ENCODE measurements at places on chromosomes 5 and 9. TPM values are rescaled to one million over a fixed set of nuclear protein-coding genes. Genes with fewer than 3 reads are reported as not detected.

RABL6 gene
- total RNA-seq, result 71.1 TPM

LHX3 gene
- not detected for total RNA-seq

PRSS3 gene
- total RNA-seq, result not detected

SLF1 gene
- total RNA-seq, result 4.8 TPM

C9orf50 gene
- total RNA-seq, result 0.20 TPM

DNAJC25 gene
- 7.2 TPM for total RNA-seq

GPR150 gene
- total RNA-seq, result not detected

CDO1 gene
- 29.0 TPM for total RNA-seq

SLCO4C1 gene
- total RNA-seq, result 0.06 TPM

PHF24 gene
- 0.03 TPM for total RNA-seq

CD274 gene
- total RNA-seq, result 10.8 TPM

PCDHGB7 gene
- 10.6 TPM for total RNA-seq

GRCh38 chr5:128491291-128491690 is 46.8 kb downstream of the FBN2 start:
- DNase-seq, result no peak

DNA sequence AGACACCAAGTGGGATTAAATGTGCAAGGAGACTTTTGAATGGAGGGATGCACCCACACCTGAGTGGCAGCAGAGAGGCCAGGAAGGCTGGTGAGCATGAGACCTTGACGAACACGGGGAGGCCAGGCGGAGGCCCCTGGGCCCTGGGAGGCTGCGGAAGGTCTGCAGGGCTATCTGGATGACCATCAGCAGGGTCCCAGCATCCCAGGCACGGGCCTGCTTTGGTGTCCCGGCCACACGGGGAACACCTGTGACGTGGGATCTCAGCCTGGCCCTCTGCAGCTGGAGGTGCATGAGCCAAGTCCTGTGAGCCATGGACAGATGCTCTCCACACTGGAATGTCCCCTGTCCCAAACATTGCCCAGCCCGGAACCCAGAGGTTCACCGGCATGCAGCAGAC is 174.0 kb upstream of the FOXD4L5 start:
- DNase-seq, result no peak

DNA sequence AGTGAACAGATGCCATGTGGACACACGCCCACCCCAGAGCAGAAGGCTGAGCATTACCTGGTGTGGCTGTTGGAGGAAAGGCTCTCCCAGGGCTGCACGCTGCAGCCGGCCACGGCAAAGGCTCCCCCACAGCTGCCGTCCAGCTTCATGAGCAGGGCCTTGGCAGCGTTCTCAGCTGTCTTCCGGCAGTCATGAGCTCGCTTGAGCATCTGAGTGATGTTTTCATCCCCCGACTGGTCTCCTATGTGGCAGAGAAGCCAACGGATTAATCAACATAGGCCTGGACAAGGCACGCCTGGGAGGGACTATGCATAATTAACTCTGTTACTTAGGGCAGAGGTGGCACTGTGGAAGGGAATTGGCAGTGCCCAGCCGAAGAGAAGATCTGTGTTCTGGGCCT is 87.3 kb downstream of the DCP2 start:
- DNase-seq, result peak; percentile 58

DNA sequence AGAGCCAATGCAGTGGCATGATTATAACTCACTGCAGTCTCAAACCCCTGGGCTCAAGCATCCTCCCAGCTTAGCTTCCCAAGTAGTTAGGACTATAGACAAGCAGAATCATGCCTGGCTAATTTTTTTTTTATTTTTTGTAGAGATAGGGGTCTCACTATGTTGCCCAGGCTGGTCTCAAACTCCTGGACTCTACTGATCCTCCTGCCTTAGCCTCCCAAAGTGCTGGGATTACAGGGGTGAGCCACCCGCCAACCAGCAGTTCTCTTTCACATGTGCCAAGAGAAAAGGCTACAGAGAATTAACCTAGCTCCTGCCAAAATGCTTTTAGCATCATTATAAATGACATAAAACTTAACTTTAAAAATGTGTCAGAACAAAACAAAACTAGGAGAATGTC is 8.1 kb downstream of the AK3 start:
- DNase-seq, result no peak

GRCh38 chr9:9612755-9613154 is 1000.0 kb downstream of the PTPRD start:
- no peak for DNase-seq

- peak; percentile 94 for DNase-seq
Observed at GRCh38 chr5:177370488-177371119, 12.9 kb downstream of the RGS14 start.

- DNase-seq, result no peak
Observed at GRCh38 chr9:124337562-124337961, 77.7 kb downstream of the PSMB7 start.

DNA sequence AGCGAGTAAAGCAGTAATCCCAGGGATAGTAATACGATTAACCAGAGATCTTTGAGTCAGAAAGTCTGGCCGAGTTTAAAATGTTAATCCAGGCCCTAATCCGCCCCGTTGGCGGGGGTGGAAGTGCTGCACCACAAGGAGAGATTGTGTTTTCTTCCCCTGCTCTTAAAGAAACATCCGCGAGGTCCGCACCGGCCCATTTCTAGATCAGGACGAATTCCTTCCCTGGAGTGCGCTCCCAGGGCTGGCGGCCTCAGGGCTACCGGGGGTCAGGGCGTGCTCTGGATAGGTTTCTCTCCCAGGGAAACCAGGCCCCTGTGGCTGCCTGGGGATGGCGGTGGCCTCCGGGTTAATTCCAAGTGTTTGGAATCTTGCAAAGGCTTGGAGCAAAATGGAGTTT is 9.3 kb upstream of the NEUROG1 start:
- DNase-seq, result no peak

DNA sequence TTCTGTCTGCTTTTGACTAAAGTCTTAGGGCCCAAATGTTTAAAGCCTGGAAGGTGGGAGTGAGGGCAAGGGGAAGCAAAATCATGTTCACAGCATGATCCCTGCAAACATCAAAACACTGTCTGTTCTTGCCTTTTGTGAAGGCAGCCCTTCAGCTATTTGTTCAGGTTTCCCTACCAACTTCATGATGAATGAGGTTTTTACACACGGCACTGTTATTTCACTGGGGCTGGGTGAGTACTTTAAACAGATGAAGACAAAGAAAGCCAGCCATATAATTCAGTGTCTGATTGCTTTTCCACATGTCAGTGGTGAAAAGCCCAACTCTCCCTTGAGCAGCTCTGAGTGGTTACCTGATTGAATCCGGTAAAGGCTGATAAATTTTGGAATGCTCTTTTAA is 224.7 kb upstream of the GRAMD2B start:
- DNase-seq, result no peak

GRCh38 chr9:76417394-76417793 is 23.2 kb upstream of the RFK start:
- DNase-seq, result no peak

- DNase-seq, result no peak
Observed at GRCh38 chr9:109250311-109250741, 70.5 kb downstream of the EPB41L4B start.

DNA sequence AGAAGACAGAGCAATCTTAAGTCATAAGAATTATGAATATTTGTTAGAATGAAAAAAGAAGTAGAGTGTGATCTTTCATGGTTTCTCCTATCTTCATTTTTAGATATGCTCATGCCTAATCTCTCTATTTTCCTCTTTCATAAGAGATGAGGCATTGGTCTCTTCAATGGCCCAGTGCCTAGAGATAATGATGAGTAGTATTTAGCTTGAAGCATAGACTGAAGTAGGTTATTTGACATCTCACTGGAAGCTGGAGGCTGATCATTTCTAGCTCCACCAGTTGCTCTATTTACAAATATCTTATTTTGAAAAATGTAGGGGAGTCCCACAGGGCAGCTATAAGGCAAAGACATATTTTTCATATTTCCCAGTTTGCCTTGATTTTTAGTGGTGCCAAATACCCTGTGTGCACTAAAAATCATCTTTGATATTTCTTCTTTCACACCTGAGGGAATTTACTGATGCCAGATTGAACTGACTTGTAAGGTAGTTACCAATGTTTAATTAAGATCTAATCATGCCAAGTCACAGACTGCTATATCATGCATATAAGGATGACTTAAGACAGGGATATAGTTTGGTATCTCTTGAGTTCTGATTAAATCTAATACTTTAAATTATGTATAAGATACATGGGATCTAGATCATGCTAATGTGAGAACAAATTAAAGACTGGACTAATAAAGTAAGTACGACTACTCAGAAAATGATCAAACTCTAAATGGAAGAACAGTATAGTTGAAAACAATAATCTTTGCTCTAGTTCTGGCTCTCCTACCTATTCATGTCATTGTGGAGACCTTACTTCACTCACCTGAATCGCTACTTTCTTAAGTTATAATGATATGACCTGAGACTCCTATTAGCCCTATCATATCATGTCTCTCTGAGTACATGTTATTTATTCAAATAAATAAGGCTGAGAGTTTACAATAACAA is 108.2 kb upstream of the IFNE start:
- no peak for DNase-seq

GRCh38 chr9:124584631-124585030 is 77.4 kb upstream of the NR5A1 start:
- no peak for DNase-seq

- DNase-seq, result no peak
Observed at GRCh38 chr5:136906545-136906944, 541.2 kb upstream of the TRPC7 start.

DNA sequence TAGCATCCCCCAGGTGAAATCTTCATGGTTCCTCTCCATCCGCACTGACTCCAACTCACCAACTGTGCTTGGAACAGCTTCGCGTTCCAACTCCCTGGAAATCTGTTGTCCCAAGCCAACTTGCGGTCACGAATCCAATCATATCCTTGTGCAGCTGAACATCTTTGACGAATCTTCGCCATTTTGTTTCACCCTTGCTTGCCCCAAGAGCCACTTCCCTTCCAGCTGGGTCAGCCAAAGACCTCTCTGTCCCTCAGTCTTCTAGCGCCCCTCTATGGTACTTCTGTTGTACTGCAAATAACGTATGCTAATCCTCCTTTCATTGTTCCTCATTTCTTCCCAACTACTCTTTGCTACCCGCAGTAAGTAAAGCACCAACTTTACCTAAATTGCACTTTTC is 61.0 kb upstream of the TARS1 start:
- no peak for DNase-seq

DNA sequence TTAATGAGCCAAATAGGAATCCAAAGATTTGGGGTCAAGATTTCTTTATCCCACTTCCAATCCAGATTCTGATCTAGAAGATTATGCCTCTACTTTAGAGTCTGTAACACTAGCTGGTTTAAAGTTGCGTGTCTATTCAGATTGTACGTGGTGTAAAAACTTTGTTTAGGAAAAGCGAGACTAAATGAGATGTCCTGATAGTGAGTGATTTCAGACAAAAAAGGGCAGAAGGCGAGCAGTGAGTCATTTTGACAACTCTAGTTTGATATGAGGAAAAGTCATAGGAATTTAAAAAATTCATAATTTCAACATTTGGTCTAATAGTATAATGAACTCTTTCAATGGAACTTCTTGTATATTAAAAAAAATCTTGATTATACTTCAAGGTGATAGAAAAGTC is 119.6 kb upstream of the KLF9 start:
- no peak for DNase-seq
